Thymus (tissue), 14 donors: ENCODE measurements at places on chromosomes 13 and 19. TPM values are rescaled to one million over a fixed set of nuclear protein-coding genes. Genes with fewer than 3 reads are reported as not detected.

DNA sequence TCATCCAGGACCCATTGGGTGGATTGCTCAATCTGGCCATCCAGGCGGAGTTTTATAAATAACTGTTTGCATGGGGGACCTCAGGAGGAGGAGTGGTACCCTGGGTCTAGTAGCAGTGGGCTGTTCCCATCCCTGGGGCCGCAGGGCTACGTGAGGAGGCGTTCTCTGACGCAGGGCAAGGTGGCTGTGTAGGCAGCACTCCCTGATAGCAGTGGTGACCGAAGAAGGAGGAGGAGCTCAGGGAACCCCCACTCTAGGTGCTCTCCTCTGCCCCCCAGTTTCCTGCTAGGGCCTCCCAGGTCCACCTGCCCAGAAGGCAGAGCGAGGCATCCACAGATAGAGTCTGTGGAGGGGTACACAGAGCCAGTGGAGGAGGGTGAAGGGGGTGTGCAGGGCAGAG is 64.1 kb downstream of the CCNE1 start:
- H3K27me3 ChIP-seq = peaks cover 37% of the 10 kb centered on the region
- DNase-seq = no peak
- H3K36me3 ChIP-seq = no peaks in the 10 kb centered on the region
- H3K4me1 ChIP-seq = no peaks in the 10 kb centered on the region

DNA sequence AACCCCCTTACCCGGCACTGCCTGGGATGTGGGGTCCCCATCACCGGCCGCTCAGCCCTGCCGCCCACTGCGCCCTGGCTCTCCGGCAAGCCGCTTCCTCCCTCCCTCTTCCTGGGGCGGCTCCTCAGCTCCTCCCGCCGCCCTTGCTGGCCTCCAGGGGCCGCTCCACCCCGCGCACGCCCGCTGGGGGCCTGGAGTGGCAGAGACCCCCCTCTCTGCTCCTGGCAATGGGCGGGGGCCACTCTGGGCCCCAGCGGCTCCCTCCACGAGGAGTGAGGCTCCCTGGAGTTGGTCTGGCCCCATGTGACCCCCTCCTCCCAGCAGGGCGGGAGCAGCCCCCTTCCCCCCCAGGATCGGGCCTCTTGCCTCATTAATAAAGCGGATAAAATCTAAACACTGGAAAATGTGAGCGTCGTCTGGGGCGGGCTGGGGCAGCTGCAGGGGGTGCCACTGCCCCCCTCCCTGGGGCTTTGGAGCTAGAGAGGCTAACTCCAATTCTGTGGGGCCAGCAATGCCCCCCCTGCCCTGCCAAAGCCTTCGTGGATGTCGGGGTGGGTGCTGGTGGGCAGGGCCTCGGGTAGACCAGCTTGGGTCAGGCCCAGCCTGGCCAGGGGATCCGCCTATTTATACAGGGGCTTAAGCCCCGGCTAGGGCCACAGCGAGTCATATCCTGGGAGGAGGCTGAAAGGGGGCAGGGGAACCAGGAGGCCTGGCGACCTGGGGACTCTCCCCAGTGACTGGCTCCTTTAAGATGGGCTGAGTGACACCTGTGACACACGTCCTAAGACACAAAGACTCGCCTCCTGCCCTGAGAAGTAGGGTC is at the start of gene PTGER1:
Gene PTGER1, minus strand, starts transcription at position 104 of the 823 bp plus-strand sequence. CDS start 1,034 bp downstream, outside the sequence.
- peaks cover 30% of the 10 kb centered on the region for H3K36me3 ChIP-seq
- peaks cover 35% of the 10 kb centered on the region for H3K4me1 ChIP-seq
- peaks cover 49% of the 10 kb centered on the region for H3K27me3 ChIP-seq
- peak within 1 kb of the TSS; percentile 25 for H3K27ac ChIP-seq
- no peak for DNase-seq
- H3K4me3 ChIP-seq = no peak within 1 kb of the TSS

Gene ZNF558
- polyA plus RNA-seq = 36.1 TPM

- no peaks in the 10 kb centered on the region for H3K27me3 ChIP-seq
- H3K4me3 ChIP-seq = no peak overlapping the region
- DNase-seq = peak; percentile 81
- peaks cover 31% of the 10 kb centered on the region for H3K4me1 ChIP-seq
These were observed 9.9 kb downstream of the RANBP3 start for GRCh38 chr19:5967994-5968430.

DNA sequence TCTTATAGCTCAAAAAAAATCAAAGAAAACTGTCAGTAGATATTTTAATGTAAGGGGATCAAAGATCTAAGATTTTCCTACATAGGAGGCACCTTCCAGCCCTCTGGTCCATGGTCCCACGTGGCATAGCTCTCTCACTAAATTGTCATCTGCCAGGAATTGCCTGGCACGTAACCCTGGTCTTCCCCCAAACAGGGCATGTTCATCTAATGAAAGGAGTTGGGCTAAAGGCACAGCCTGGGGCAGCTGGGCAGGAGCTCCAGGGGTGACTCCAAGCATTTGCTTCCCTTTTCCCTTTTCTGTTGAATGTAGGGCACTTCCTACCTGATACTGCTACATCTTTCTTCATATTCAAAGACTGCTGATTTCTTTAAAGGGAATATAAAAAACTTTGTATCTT is 148.7 kb downstream of the COL4A1 start:
- H3K27ac ChIP-seq = no peak overlapping the region
- H3K4me3 ChIP-seq = no peak overlapping the region
- no peak for DNase-seq
- no peaks in the 10 kb centered on the region for H3K36me3 ChIP-seq

GRCh38 chr13:32495841-32496240 is 42.8 kb downstream of the N4BP2L2 start:
- no peak overlapping the region for H3K27ac ChIP-seq
- H3K4me1 ChIP-seq = no peaks in the 10 kb centered on the region
- no peaks in the 10 kb centered on the region for H3K27me3 ChIP-seq
- H3K4me3 ChIP-seq = no peak overlapping the region
- no peak for DNase-seq

Gene NLRP11
- 0.02 TPM for polyA plus RNA-seq

DNA sequence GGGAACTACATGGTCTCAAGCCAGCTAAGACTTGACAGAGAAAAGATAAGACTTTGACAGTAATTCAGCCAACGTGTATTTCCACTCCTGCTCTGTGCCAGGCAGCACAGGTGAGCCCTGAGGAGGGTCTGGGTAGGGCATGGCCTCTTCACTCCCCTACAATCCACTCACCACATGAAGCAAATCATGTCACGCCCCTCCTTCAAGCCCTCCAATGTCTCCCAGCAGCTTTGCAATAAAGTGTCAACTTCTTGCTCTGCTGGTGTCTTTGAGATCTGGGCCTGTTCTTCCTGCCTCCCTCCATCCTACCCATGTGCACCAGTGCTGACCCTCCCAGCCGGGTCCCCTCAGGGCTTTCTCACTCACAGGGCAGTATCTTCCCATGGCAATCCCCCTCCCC is 58.5 kb downstream of the CCDC70 start:
- H3K27me3 ChIP-seq = no peaks in the 10 kb centered on the region
- no peak for DNase-seq
- no peak overlapping the region for H3K27ac ChIP-seq
- no peaks in the 10 kb centered on the region for H3K36me3 ChIP-seq
- peaks cover 9% of the 10 kb centered on the region for H3K4me1 ChIP-seq
- H3K4me3 ChIP-seq = no peak overlapping the region

- H3K36me3 ChIP-seq = peaks cover 93% of the 10 kb centered on the region
- no peak for DNase-seq
- no peak overlapping the region for H3K27ac ChIP-seq
- no peaks in the 10 kb centered on the region for H3K27me3 ChIP-seq
- H3K4me1 ChIP-seq = no peaks in the 10 kb centered on the region
These were observed 22.3 kb upstream of the TMEM160 start for GRCh38 chr19:47070756-47071155.

Gene ZNF302
- polyA plus RNA-seq = 44.4 TPM

Gene GNG7
- polyA plus RNA-seq = 4.2 TPM

Gene KCNN4
- polyA plus RNA-seq = 22.9 TPM

DNA sequence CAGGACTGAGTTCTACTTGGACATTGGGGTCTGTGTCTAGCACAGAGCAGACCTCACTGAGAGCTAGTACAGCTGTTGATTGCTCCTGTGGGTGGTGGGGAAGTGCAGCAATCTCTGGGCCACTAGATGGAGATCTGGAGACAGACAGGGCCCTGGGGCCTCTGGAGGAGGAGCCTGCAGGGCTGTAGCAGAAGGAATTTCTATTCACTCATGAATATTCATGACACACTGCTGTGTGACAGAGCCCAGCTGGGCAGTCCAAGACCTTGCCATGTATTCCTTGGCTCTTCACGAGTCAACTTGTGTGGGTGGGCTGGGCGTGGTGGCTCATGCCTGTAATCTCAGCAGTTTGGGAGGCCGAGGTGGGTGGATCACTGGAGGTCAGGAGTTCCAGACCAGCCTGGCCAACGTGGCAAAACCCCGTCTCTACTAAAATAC is 37.5 kb downstream of the SUGP2 start:
- no peaks in the 10 kb centered on the region for H3K4me1 ChIP-seq
- no peak overlapping the region for H3K4me3 ChIP-seq
- no peak overlapping the region for H3K27ac ChIP-seq
- peak; percentile 16 for DNase-seq

Gene PCDH9
- 0.82 TPM for polyA plus RNA-seq

DNA sequence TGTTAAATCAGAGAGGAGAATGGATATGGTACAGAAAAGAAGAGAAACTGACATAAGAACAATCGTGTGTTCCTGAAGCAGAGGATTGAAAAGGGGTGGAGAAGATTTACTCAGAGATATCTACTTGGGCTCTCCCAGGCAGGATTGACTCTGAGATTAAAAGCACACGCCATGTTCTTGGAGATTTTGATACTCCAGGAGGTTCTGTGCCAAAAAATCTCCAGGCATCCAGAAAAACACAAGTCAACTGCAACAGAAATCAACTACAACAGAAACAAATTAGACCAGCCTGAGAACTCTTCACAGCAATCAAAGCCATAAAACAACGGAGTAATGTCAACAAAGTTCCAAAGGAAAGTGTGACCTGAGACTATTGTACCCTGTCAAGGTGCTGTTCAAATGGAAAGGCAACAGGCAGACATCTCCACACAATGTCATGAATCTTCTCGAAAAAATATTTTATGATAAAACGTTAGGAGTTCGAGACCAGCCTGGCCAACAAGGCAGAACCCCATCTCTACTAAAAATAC is 104.2 kb downstream of the UBL3 start:
- peaks cover 6% of the 10 kb centered on the region for H3K4me1 ChIP-seq
- H3K36me3 ChIP-seq = no peaks in the 10 kb centered on the region
- no peak for DNase-seq
- H3K27me3 ChIP-seq = no peaks in the 10 kb centered on the region
- H3K27ac ChIP-seq = no peak overlapping the region
- H3K4me3 ChIP-seq = no peak overlapping the region

GRCh38 chr19:4241824-4242430 is 5.0 kb upstream of the YJU2 start:
- H3K4me3 ChIP-seq = no peak overlapping the region
- no peaks in the 10 kb centered on the region for H3K36me3 ChIP-seq
- peaks cover 4% of the 10 kb centered on the region for H3K4me1 ChIP-seq
- H3K27ac ChIP-seq = no peak overlapping the region

- H3K36me3 ChIP-seq = peaks cover 21% of the 10 kb centered on the region
- H3K27me3 ChIP-seq = no peaks in the 10 kb centered on the region
- peak overlapping the region; percentile 69 for H3K4me3 ChIP-seq
- peaks cover 34% of the 10 kb centered on the region for H3K4me1 ChIP-seq
These were observed 1.1 kb downstream of the ZBTB45 start for GRCh38 chr19:58518256-58519086.

GRCh38 chr13:103406967-103407366 is 340.8 kb upstream of the SLC10A2 start:
- H3K36me3 ChIP-seq = no peaks in the 10 kb centered on the region
- no peak overlapping the region for H3K27ac ChIP-seq
- no peaks in the 10 kb centered on the region for H3K27me3 ChIP-seq
- H3K4me3 ChIP-seq = no peak overlapping the region
- no peaks in the 10 kb centered on the region for H3K4me1 ChIP-seq

- no peaks in the 10 kb centered on the region for H3K36me3 ChIP-seq
- no peak overlapping the region for H3K4me3 ChIP-seq
- no peak for DNase-seq
- H3K27ac ChIP-seq = no peak overlapping the region
These were observed 24.2 kb downstream of the SERP2 start for GRCh38 chr13:44397766-44398223.

DNA sequence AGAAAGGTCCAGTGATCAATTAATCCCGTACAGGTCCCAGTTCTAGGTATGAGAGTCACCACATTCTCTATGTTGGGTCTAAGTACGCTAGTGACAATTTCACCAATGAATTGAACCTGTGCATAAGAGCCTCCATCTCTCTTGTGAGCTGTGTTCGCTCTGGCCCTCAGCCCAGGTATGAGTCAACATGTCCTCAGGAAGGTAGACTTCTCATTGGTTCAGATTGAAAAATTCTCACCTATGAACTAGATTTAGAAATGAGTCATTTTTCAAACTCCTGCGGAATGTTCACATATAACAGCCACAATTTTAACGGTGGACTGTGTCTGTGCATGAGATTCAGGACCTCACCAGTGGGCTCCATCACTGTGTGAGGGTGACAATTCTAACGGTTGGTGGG is 12.7 kb upstream of the ZNF43 start:
- H3K36me3 ChIP-seq = peaks cover 9% of the 10 kb centered on the region
- H3K4me1 ChIP-seq = no peaks in the 10 kb centered on the region
- H3K27ac ChIP-seq = no peak overlapping the region
- H3K4me3 ChIP-seq = no peak overlapping the region

GRCh38 chr13:20116213-20116612 is 44.6 kb downstream of the GJA3 start:
- no peak for DNase-seq
- H3K36me3 ChIP-seq = no peaks in the 10 kb centered on the region
- H3K27me3 ChIP-seq = no peaks in the 10 kb centered on the region
- H3K4me1 ChIP-seq = peaks cover 5% of the 10 kb centered on the region
- no peak overlapping the region for H3K27ac ChIP-seq
- no peak overlapping the region for H3K4me3 ChIP-seq

Gene FUT2
- polyA plus RNA-seq = 3.2 TPM

Gene HDGFL2
- 36.9 TPM for polyA plus RNA-seq

GRCh38 chr19:10764340-10764894 is 46.5 kb downstream of the DNM2 start:
- no peaks in the 10 kb centered on the region for H3K27me3 ChIP-seq
- H3K27ac ChIP-seq = no peak overlapping the region
- H3K4me1 ChIP-seq = peaks cover 25% of the 10 kb centered on the region

Gene IFNL1
- 0.21 TPM for polyA plus RNA-seq

- H3K4me3 ChIP-seq = no peak overlapping the region
- H3K27me3 ChIP-seq = no peaks in the 10 kb centered on the region
- DNase-seq = no peak
- H3K4me1 ChIP-seq = no peaks in the 10 kb centered on the region
- H3K27ac ChIP-seq = no peak overlapping the region
These were observed 13.4 kb downstream of the ZNF607 start for GRCh38 chr19:37706052-37706605.

DNA sequence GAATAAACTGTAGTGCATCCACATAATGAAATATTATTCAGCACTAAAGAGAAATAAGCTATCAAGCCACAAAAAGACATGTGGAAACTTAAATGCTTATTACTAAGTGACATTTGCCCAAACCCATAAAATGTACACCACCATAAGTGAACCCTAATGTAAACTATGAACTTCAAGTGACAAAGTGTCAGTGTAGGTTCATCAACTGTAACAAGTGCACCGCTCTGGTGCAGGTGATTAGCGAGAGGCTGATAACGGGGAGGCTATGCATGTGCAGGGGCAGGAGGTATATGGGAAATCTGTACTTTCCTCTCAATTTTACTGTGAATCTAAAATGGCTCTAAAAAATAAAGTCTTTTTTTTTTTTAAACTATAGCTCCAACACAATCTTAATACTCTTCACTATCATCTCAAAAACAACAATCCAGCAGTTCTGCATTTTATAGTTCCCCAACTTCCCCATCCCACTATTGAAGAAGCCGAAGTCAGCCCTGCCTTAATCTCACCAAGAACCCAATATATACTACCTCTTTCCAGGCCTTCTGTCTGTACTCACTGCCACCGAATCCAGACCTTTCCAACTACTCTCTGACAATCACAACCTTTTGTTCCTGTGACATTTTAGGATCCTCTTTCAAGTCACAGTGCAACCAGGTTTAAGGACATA is 22.6 kb downstream of the ELF1 start:
- no peak overlapping the region for H3K27ac ChIP-seq
